Activated CD4-positive, alpha-beta T cell treated with anti-CD3 and anti-CD28 coated beads, Interleukin-2, amount 50 U/mL, for 48 hours (primary cell): ENCODE measurements at places on chromosomes 1 and 21.
A peak's percentile ranks its signal among the peaks of the same experiment; 100 is the strongest.

- peak; percentile 64 for DNase-seq
Observed at GRCh38 chr1:23904748-23905357, 8.3 kb downstream of the CNR2 start.

DNA sequence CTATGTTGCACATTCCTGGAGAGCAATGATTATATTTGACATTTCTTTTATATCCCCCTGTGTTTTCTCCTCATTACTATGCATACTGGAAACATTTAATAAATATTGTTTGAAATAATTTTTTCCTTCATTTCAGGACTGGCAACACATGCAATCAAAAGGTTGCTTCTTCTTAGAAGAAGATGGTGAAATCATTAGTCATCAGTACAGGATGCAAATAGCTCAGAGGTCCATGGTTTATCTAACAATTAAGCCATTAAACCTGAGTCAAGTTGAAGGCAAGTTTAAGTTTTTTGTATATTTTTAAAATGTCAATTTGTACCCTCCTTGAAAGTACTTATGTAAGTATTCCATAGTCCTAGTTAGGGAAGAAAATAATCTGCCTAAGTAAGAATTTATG is 22.5 kb downstream of the EFCAB7 start:
- DNase-seq, result no peak

DNA sequence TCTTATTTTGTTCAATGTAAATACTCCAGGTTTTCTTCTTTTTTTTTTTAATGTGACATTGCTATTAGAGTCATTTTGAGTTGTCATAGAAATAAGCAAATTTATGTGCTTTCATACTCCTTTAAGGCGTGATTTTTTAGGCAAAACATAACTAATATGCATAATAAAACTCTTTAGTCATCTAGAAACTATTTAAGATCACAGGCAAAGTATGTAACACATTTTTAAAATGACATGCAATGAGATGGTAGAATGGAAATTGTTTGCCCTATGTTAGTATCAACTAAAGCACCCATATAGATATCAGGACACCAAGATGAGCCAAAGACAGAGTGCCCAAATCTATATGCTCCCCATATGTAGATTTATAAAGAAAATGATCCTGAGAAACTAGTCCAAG is 41.5 kb upstream of the SGIP1 start:
- DNase-seq, result no peak

- no peak for DNase-seq
Observed at GRCh38 chr1:117650840-117651568, 45.2 kb downstream of the TENT5C start.

DNA sequence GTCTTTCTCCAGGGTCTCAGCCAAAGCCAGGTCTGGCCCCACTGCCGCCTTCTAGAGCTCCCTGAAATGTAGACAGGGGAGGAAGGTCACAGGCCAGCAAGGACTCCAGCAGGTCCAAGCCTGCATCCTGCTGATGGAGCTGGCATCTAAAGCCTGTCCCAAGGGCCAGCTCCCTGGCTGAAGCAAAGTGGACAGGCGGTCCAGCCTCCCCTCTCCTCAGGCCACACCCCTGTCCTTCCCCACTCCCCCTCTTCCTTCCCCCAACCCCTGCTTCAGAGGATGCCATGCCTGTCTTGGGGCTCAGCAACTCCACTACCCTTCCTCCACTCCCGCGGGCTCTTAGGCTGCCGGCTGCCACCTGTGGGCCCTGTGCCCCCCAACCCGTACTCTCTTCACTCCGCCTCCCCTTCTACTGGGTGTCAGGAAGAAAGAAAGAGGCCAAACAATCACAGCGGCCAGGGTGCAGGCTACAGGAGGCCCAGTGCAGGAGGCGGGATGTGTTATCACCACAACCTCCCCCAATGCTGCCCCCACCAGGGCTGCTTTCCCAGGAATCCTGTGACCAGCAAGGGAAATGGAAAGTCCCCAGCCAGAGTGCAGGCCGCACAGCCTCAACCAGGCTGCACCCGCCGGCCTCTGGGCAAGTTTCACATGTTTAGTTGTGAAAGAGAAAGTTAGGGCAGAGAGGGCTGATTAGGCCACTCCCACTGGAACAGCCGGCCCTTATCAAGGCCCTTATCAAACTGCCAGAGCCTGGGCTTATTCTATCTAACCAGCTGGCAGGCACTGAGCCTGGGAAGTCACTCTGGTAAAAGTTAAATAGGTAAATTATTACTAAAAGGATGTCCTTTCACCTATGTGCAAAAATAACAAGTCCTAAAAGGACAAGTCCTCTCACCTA is 34.1 kb downstream of the ACOT7 start:
- DNase-seq, result peak; percentile 65

DNA sequence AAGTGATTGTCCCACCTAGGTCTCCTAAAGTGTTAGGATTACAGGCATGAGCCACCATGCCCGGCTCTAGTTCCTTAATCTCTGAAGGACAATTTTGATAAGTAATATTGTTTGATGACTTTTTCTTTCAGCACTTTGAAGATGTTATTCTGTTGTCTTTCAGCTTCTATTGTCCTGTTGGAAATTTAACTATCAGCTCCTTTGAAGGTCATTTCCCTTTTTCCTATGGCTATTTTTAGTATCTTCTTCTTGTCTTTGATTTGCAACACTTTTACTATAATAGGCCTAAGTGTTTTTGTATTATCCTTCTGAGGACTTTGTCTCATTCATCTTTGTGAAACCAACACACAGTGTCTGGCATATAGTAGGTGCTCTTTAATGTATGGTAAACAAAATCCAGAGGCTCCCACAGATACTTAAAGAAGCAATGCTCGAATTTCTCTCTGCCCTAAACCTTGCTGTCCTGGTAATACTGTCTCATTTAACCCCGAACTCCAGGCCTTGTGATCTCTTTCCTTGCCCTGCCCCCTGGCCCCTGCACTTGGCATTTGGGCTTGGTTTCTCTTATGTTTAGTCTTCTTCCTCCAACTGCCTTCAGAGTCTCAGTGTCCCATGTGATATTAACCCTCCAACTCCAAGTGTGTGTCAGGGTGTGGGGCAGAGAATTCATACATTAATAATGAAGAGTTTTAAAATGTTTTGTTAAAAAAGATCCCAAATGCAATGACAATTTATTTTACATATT is 19.0 kb upstream of the AGO1 start:
- DNase-seq, result no peak

DNA sequence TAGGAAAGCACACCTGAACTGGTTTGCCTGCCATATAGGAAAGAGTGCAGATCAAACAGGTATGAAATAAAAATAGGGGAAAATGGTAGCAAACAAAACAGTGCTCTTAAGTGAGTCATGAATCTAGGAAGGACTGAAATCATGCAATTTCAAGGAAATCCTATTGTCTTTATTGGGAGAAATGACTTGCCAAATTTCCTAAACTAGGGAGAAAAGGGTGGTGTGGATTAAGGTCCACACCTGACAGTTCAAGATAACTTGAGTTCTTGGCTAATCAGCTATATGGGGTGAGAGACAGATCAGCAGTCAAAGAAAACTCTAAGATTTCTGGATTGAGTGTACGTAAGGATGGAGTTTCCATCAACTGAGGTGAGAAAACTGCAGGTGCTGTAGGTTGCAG is 101.1 kb downstream of the PRKAB2 start:
- DNase-seq, result no peak

DNA sequence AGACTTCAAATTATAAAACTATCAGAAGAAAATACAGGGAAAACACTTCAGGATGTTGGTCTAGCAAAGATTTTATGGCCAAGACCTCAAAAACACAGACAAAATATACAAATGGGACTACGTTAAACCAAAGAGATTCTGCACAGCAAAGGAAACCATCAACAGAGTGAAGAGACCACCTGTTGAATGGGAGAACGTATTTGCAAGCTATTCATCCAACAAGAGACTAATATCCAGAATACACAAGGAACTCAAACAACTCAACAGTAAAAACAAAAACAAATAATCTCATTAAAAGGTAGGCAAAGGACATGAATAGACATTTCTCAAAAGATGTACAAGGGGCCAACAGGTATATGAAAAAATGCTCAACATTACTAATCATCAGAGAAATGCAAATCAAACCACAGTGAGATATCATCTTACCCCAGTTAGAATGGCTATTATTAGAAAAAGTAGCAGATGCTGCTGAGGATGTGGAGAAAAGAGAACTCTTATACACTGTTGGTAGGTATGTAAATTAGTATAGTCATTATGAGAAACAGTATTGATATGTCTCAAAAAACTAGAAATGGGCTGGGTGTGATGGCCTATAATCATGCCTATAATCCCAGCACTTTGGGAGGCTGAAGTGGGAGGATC is 112.6 kb downstream of the LRIG2 start:
- no peak for DNase-seq

GRCh38 chr1:22791831-22792347 is 81.2 kb downstream of the EPHB2 start:
- no peak for DNase-seq

DNA sequence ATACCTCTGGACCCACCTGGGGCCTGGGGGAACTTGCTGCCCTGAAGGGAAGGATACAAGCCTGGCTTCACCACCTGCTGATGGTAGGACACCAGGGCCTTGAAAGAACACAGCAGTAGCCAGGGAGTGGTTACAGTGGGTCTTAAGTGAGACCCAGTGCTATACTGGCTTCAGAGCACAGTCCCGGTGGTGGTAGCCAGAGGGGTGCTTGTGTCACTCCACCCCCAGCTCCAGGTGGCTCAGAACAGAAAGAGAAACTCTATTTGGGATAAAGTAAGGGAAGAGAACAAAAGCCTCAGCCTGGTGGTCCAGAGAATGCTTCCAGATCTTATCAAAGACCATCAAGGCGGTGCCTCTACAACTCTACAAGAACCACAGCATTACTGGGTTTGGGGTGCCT is 37.2 kb downstream of the VAV3 start:
- no peak for DNase-seq

DNA sequence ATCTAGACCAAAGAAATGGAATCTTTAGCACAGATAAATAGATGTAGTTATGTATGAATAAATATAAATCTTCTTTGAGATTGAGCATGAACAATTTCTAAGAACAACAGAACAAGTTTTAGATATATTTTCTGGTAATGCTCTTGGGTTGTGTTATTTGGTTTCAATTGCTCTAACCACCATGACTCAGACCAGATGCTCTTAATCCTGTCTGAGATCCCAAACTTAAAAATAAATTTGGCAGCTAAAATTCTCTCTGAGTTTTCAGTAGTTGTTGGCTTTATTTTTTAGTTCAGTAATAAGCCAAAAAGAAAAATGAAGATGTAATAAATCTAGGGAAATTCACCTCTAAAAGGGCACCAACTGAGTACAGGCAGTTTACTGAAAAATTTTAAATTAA is 1693.4 kb downstream of the NCAM2 start:
- no peak for DNase-seq

DNA sequence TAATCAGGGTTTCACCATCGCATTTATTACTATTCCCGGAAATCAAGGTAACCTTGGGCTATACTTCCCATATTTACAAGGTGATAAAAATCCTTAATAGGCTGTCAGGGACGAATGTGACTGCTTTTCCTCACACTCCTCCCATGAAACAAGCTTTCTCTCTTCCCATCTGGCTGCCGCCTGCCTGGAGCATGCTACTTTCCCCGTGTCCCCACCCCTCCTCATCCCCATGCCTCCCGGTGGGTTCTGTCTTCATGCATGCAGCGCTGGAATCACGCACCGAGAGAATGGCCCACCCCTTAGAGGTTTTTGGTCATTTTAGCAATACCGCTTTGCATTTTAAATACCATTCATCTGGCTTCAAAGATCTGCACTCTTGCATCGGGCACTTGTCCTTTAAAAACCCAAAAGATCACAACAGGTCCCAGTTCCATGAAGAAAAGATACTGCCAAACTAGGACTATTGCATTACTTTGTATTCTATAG is 339.1 kb downstream of the NTNG1 start:
- no peak for DNase-seq

- no peak for DNase-seq
Observed at GRCh38 chr1:231550448-231550781, 21.9 kb downstream of the TSNAX start.

DNA sequence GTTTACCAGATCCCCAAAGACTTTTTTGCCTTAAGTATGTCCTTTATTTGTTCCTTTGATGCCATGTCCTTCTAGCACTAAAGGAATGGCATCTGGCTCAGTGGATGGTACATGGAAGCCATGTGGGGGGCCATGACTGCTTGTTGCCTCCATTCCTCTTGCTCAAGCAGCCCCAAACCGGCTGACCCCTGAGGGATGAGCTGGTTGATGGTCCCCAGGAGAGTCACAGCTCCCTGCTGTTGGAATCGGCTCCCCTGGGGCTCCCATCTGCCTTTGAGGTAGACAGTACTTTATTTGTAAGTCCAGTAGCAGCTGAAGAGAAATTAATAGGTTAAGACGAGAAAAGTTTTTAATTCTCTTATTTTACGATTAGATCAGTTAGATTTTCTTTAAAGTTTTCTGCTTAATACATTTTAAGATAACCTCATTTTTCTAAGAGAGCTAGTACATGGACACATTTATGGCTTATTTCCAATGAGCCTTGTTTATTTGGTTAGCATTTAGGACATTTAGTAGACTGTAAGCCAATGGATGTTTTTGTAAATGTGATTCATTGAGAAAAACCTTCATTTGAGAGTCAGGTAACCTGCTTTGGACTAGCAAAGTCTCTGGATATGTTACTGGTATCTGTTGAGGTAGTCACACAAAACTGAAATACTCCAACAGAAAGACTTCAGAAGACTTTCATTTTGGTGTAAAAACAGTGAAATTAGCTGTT is 88.2 kb downstream of the CAMTA1 start:
- DNase-seq, result no peak

DNA sequence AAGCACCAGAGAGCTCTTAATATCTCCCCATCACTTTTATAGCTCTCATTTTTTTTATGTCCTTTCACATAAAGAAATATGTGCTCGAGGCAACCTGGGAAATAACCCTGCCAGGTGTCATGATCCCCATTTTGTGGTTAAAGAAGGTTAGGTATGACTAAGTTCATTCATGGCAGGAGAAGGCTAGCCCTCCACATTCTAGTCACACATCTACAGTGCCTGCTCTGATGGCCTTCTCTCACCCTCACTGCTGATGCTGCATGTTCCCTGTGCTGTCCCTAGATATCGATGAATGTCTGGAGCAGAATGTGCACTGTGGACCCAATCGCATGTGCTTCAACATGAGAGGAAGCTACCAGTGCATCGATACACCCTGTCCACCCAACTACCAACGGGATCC is 187.5 kb downstream of the TPR start:
- no peak for DNase-seq

GRCh38 chr1:234619071-234619480 is 9.1 kb upstream of the IRF2BP2 start:
- DNase-seq, result no peak

GRCh38 chr1:33710967-33711366 is 152.9 kb upstream of the HMGB4 start:
- no peak for DNase-seq

- DNase-seq, result no peak
Observed at GRCh38 chr1:44347280-44347679, 7.8 kb downstream of the ERI3 start.
